Substantia nigra (tissue), 51 donors: ENCODE measurements at places on chromosomes 11 and 22.

- DNase-seq: no peak
These were observed 70.8 kb downstream of the GAB2 start for GRCh38 chr11:78346799-78347198.

DNA sequence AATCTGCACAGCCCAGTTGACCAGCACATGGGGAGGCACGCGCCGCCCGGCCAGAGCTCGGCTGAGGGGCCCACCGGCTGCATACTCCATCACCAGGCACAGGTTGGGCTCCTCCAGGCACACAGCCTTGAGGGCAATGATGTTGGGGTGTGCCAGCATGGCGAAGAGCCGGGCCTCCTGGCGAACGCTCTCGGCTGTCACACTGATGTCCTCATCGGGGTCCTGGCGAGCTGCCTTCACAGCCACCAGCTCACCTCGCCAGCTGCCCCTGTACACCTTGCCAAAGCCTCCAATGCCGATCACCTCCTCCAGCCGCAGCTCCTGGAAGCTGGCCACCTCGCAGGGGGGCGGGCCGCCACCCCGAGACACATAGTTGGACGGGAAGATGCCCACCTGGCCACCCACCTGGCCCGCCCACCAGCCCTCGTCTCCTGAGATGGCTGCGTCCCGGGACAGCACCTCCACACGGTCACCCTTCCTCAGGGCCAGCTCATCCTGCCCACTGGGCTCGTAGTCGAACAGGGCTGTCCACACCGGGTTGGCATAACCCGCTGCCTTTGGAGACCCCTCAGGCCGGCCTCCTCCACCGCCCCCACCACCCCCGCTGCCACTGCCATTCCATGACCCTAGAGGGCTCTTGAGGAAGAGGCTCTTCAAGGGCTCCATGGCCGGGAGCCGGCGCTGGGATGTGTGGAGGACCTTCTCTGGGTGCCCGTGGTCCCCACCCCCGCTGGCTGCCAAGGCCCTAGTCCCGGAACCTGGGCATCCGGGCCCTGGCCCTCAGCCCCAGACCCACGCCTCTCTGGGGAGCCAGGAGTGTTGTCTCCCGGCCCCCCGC, 711 bp downstream of the MAP3K11 start:
- no peak for DNase-seq

- DNase-seq: no peak
These were observed 32.1 kb upstream of the GNB1L start for GRCh38 chr22:19886605-19887255.

DNA sequence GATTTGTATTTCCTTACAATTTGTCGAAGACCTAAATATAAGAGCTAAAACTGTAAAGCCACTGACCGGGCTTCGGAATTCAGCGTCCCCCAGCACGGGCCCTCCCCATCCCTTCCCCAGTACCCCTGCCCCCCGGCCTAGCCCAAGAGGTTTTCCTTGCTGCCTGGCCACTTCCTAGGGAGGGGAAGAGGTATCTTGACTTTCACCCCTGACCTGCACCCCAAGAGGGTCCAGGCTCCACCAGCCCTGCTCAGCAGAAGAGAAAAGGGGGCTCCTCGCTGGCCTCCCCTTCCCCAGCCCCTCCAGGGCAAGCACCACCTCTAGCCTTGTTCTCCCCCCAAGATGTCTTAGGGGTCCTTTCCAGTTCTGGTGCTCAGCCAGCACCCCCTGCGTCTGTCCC, 26.1 kb upstream of the CARS1 start:
- DNase-seq: no peak

DNA sequence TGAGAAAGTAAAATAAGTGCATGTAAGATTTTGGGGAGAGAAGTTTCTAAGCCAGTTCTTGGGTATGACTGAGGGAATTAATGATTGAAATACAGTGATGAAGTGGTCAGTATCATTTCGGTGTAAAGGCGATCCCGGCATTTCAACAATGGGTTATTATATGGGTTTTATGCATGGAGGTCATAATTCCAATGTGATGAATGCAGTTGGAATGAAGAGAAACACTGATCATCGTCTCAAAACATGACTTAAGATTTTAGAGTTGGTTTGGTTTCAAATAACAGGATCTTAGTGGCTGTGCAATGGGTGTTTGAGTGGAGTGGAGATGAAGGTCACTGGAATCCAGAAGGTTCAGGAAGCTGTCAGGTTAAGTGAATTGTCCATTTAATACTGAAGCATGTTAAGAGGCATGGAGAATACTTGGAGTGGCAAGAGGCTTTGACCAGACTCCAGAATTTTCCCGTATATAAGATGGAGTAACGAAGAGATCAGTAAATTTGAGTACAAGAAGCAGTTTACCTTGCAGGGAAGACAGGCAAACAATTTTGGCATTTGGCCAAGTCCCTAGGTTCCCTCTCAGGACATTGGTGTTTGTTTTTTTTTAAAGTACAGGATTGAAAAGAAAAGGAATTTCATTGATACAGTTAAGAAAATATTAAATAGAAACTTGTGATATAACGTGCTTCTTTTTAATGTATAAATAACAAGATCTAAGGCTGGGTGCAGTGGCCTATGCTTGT, 96.4 kb upstream of the BIRC3 start:
- no peak for DNase-seq

- no peak for DNase-seq
These were observed 16.1 kb downstream of the PKNOX2 start for GRCh38 chr11:125180413-125181305.

GRCh38 chr11:125931668-125932067, 14.2 kb upstream of the VSIG10L2 start:
- DNase-seq: no peak

DNA sequence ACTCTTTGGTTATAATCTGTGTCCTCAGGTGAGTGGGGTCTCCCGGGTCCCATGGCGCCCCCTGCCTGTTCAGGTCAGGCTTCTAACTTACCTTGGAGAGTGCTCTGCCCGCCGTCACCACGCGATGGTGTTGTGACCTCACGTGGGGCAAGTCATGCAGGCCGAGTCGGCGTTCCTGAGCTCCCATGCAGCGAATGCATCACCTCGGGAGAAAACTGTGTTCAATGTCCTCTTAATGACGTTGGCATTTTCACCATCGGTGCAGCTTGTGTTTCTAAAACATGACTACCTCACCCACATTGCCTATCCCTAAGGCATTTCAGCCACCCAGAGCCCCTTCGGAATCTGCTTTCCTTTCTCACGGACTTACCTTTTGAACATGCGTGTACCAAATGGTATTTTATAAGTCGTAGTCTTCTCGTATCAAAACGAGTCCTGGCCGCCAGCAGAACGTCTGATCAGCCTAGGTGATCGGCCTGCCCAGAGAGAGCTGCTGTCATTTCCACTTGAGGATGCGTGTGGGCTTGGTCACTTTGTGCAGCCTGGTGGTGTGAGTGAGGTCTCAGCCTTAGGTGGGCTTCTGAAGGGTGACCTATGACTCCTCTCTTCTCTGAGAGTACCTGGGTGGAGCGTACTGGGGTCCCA, 64.8 kb downstream of the TBC1D22A start:
- DNase-seq: no peak

GRCh38 chr11:8259306-8259959, 4.2 kb downstream of the LMO1 start:
- DNase-seq: no peak

GRCh38 chr11:114340311-114341131, 44.3 kb downstream of the NNMT start:
- DNase-seq: no peak

- DNase-seq: no peak
These were observed 12.1 kb downstream of the CPSF7 start for GRCh38 chr11:61417670-61418069.

DNA sequence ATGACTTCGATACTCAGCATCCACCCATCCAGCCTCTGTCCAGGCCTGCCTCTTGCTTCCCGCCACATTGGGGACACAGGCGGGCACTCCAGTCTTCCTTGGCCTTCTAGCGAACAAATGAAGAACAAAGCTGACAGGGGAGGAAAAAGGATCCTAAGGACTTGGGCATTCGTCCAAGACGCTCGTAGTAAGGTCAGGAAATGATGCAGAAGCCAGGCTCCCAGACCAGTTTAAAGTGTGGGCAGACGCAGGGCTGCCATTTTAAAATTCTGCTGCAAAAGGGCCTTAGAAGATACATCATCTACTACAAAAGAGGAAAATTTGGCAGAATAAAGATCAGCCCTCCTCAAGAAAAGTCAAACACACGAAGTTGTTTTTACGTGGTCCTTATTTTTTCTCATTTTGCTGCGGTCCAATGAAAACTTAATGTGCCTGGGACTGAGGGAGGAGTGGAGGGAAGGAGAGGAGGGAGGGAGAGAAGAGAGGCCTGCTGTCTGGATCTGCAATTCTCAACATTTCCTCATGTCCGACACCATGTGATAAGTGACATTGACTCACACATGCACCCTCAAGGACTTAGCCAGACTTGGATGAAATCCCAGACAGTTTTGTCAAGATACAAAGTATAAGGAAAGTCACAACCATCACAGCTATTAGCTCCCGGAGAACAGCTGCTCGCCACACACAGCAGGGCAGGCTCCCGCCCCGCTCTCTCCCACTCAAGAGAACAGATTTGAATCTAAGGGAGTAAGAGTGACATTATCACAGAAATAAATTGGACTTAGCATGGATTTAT, 5.7 kb downstream of the DNAL4 start:
- DNase-seq: no peak

- no peak for DNase-seq
These were observed 613 bp upstream of the MCHR1 start for GRCh38 chr22:40678493-40679248.

GRCh38 chr11:70348608-70349007, 49.7 kb upstream of the CTTN start:
- DNase-seq: no peak

DNA sequence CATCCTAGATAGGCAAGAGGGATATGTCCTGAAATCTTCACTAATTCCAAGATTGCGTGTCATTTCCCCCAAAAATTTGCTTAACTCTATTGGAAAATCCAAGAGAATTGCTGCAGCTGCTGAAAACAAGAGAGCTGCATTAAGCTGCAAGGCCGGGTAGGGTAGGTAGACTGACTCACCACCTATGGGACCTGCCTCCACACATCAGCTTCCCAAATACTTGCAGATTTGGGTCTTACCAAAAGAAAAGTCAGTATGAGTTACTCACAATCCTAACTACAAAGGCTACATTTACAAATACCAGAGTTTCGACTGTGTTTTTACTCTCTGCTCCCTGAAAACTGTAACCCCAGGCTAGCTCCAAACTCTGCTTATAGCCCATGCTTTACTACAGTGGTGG, 142.5 kb upstream of the TEAD1 start:
- DNase-seq: no peak

DNA sequence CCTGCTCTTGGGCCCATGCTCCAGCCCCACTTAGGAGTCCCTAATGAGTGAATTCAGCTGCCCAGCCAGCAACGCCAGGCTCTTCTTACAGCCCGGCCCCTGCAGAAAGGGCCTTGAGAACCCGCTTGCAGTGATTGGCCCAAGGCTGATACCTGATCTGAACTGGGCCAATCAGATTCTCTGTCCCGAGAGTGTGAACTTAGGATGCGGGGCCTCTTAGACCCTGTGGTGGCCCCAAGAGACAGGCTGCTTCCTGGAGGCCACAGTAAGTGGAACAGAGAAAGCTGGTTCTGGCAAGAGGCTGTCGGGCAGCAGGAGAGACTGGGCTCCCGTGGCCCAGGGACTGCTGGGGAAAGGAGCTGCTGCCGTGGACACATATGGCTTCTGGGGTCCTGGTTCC, 11.5 kb downstream of the VSTM5 start:
- DNase-seq: no peak

GRCh38 chr11:9626496-9627394, 37.1 kb upstream of the SWAP70 start:
- no peak for DNase-seq

DNA sequence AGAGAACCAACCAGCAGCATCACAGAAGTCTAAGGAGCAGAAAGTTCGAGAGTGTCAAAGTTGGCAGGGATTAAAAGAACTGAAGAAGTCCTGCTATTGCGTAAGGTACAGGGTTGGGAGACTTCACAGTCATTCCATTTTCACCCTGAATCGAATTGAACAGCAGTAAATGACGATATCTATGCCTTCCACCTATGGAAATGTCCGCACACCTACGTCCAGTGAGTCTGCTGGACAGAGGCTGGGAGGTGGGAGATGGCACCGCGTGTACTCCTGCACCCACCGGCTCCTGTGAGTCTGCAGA, 116.7 kb downstream of the MICAL3 start:
- DNase-seq: no peak

GRCh38 chr11:63887386-63887999, 29.5 kb downstream of the RCOR2 start:
- DNase-seq: no peak

GRCh38 chr11:36460220-36460619, 49.9 kb downstream of the TRAF6 start:
- DNase-seq: no peak

DNA sequence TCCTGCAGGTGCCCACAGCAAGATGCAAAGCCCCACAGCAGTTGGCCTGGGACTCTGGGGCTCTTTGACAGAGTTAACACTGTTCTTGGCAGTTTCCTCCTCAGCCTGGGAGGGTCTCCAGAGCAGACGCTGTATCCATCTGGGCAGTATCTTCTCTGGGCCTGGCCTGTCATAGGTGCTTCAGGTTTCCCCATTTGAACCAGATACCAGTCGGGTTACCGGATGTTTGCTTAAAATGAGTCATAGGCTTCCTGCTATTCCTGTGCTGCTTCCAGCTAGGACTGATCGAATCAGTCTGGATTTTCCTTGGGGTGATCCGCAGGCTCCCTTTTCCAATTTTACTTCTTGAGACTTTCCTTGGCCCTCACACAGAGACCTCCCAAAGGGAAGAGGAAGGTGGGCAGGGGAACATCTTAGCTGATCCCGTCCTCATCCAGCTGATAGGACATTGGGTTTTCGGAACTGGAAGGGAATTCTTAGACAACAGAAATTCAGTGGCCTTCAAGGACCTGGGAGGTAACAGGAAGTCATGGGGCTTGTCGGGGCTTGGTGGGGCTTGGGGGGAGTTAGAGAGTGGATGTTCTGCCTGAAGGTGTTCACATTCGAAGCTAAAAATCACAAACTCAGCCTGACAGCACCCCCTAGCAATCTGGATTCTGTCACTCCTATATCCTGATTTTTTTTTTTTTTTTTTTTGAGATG, 2.4 kb upstream of the RANGAP1 start:
- no peak for DNase-seq

DNA sequence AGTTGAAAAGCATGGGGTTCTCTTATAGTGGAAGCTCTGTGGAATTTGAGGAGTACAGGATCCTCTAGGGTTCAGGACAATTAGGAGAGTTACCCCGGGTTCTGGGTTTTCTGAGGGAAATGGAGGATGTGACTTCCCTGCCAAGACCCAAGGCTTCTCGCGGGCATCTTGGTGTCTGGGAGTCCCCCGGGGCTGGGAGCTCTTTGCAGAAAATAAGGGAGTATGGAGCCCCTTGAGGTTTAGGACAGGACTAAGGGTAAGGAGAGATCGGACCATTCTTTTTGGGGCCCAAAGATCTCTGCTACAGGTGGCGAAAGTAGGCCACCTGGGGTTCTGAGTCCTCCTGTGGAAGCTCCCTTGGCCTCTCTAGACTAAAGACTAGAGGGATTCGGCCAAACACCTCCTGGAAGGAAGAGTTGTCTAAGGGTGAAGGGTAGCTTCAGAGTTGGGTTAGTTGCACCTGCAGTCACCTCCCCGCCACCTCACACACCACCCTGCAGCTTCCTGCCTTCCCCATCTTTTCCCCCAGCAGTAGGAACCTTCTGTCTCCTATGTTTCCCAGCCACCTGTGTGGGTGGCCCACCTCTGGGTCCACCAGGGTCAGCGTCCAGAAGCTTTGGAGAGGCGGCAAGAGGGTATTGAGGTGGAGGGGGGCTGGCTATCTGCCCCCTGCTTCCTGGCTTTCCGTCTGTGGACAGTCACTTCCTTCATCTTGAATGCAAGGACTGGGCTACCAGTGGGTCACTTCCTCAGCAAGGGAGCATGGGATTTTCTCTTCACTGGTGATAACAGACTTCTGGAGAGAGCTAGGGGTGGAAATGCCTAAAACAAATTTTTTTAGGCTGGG, 908 bp downstream of the LIMK2 start:
- DNase-seq: no peak

- DNase-seq: no peak
These were observed 89.7 kb upstream of the SHISAL1 start for GRCh38 chr22:44402196-44403111.
